CD8-positive, alpha-beta T cell (primary cell): ENCODE measurements at places on chromosomes 4 and X.

DNA sequence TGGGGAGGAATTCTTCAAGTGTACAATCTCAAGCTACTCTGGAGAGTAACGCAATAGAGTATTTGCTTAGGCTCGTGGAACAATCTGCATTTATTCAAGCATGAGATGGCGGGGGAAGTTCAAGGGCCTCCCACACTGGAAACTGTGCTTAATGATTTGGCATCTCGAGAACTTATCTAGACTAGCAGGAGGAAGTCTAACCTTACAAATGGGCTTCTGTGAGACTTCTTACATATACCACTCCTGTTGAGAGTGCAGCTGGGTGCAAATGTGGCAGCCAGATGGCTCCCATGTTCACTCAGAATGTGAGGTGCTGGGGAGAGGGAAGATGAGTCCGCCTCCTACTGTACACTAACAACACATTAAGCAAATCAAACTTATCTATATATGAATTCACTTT is 29.3 kb upstream of the PTPN13 start:
- DNase-seq = no peak

GRCh38 chrX:49184294-49185281 is 1.6 kb downstream of the PRICKLE3 start:
- DNase-seq = peak; percentile 57

GRCh38 chr4:155809835-155810234 is 51.0 kb downstream of the GUCY1B1 start:
- DNase-seq = no peak

GRCh38 chr4:181897935-181898334 is 345.3 kb upstream of the TENM3 start:
- no peak for DNase-seq

GRCh38 chr4:68360231-68360968 is 10.5 kb upstream of the YTHDC1 start:
- DNase-seq = no peak

DNA sequence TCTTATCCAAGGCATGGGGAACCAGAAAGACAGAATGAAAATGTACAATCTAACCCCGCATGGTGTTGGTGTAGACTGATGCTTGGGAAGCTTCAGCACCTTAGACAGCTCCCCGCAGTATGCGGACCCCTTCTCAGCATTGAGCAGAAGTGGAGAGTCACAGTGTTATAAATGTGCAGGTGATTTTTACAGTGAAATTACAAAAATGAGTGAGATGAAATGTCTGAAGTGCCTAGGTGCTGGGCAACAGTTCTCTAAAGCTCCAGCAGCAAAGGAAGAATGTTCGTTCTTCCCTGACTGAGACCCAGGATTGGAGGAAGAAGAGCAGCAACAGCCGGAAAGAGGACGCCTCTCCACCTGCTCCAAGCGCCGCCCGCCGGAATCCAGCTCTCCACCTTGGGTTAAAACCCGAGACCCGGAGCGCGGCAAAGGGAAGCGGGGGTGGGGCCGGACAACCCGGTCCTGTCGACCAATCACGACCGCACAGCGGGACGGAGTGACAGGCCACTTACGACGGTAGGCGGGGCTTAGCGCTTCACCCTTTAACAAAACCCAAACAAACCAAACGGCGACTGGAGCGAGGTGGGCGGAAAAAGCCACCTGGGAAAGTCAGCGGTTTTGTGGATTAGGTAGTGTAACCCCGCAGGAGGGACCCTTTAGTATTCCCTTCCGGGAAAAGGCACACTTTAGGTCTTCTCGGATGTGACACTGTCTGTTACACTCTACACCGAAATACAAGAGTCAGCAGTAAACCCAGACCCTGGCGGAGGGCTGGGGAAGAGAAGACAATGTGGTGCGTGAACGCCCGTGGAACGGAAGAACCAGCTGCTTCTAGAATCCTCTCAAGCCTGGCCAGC is at the start of gene GLRA3:
TSS of gene GLRA3 (minus strand) at position 403 of the 857 bp plus-strand sequence. CDS start 436 bp downstream, outside the sequence.
- peak; percentile 4 for DNase-seq

- no peak for DNase-seq
Measured at GRCh38 chrX:11629593-11630211, 36.0 kb downstream of the ARHGAP6 start.

GRCh38 chrX:38473701-38474100 is 87.6 kb upstream of the TSPAN7 start:
- DNase-seq = no peak

- no peak for DNase-seq
Measured at GRCh38 chr4:111788099-111788498, 357.2 kb upstream of the FAM241A start.

GRCh38 chr4:81516241-81516640 is 44.5 kb upstream of the RASGEF1B start:
- DNase-seq = no peak

GRCh38 chr4:26104056-26104685 is 190.2 kb downstream of the SMIM20 start:
- no peak for DNase-seq

DNA sequence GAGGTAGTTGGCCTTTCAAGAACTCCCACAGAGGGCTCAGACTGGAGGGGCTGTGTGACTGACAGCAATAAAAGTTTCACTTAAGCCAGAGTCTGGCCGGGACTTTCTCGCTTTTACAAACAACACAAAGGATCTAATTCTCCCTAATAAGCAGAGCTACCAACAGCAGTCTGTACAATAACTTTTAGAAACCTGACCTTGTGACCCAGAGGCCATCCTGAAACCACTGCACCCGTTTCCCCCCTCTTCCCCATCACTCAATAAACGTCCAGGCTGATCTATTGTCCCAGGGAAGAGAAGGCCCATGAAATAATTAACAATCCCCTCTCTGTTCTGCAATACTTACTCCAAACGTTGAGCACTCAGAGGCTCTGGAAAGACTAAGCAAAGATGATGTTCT is 442.4 kb downstream of the ZIC3 start:
- DNase-seq = no peak

GRCh38 chr4:59175617-59176016 is 2024.5 kb upstream of the ADGRL3 start:
- no peak for DNase-seq

- DNase-seq = no peak
Measured at GRCh38 chr4:64625438-64625837, 216.2 kb upstream of the TECRL start.

DNA sequence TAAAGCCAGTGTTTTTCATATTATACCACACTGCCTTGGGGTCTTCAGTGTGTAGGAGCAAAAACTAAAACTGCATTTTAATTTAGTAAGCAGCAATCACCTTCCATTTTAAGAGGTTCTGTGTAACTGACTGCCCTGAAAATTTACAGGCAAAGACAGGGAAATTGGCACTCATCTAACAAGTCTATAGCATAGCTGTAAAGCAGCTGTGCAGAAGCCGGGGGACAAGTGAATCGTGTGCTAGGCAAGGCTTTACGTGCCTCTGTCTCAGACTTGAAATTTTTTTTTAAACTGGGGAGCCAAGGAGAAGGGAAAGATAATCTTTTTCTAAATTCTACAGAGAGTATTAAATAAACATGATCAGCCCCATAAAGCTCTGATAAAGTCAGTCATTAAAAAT is 39.7 kb downstream of the TSPAN5 start:
- DNase-seq = no peak

DNA sequence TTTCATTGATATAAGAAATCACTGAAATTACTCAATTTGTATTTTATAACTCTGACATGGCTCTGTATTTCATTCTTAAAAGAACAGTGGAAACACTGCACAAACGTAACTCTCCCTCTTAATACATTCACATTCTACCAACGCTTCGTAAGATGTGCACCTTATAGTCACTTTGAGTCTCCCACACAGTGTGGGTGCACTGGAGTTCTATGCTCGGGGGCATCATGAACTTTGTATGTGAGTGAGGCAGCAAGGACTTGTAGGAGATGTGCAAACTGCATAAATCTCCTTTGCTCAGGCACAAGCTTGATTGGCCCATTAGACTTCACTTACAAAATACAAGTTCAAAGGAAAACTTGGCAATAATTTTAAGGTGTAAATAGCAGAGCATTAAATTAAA is 2385.0 kb upstream of the TENM3 start:
- no peak for DNase-seq

DNA sequence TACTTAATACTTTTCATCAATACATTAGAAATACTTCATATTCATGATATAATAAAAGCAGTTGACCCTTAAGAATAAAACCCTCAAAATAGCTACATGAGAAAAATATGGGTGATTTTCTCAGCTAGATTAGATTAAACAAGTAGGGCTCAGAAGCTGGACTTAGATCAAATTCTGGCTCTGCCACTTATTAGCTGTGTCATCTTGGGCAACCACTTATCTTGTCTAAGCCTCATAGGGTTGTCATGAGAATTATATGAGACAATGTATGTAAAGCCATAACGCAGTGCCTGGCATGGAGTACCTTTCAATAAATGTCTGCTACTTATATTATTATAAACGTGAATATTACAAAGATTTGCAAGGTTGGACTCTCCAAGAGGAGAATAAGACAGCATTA is 84.3 kb upstream of the PGRMC2 start:
- DNase-seq = no peak

DNA sequence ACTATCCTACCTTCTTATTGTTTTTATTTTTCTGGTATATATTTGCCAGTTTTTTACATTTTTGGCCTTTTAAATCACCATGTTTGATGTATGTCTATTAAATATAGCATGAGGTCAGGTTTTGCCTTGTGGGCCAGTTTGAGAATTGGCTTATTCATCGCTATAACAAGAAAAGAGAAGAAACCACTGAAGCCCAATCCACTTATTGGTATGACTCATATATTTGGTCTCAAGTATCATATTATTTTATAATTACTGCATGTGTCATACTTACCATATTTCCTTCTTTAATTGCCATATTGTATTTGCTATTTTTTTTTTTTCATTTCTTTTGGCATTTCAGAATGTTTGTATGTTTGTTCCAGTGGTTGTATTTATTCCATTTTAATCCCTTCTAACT is 99.3 kb downstream of the IRF2 start:
- no peak for DNase-seq

DNA sequence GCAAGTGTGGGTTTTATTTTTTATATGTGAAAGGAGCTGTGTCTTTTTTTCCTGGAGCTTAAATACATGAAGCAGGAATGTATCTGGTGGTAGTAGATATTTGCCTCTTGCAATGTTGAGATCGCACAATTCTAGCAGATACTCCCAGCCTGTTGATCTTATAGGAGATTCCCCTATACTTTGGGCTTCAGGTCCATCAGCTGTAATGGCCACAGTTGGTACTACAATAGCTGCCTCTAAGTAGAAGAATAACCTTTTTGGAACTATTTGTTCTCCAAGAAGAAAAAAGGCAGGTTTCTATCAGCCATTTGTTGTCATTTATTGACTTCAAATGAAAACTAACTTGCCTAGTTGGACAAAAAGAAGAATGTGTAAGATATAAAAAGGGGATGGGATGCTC is 37.7 kb downstream of the LIMCH1 start:
- DNase-seq = no peak

DNA sequence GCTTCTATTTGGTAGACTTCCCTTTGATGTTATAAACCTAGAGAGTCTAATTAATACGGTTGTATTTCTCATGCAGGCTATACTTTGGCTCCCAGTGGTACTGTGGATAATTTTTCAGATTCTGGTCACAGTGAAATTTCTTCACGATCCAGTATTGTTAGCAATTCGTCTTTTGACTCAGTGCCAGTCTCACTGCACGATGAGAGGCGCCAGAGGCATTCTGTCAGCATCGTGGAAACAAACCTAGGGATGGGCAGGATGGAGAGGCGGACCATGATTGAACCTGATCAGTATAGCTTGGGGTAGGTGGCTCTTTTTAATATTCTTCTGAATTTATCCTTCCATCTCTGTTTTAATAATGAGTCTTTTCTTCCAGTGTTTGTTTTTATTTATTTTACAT is 249.7 kb downstream of the RAPGEF2 start:
- no peak for DNase-seq

DNA sequence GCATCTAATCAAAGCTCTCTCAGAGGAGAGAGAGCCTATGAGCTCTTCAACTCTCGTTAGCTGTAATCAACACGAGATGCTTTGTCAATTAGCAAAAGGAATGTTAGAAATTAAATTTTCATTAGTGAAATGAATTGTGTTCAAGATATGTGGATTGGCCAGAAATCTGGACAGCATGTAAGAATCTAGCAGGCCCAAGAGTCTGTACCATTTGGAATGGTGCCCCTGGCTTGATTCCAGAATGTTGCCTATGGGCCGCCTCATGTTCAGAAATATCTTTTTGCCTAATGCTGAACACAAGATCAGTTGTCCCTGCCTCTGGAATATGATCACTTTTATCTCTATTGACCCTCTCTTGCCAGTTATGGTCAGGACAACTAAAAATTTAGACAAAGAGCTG is 88.2 kb downstream of the RBM46 start:
- no peak for DNase-seq

DNA sequence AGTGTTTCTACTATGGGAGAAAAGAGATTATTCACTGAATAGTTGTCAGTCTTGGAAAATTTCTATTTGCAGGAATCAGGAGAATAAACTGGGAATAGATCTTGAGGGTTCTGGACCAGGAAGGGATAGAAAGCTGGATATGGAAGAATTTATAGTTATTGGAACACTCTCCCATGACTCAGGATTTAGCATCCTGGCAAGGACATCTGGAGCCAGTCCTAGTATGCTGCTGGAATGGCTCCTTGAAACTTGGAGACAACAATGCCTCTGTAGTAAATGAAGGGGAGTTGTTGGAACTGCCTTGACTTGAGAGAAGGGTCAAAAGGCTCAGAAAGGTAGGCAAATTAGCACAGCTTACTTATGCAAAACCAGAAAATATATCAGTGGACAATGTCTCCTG is 23.5 kb upstream of the THOC2 start:
- DNase-seq = no peak

DNA sequence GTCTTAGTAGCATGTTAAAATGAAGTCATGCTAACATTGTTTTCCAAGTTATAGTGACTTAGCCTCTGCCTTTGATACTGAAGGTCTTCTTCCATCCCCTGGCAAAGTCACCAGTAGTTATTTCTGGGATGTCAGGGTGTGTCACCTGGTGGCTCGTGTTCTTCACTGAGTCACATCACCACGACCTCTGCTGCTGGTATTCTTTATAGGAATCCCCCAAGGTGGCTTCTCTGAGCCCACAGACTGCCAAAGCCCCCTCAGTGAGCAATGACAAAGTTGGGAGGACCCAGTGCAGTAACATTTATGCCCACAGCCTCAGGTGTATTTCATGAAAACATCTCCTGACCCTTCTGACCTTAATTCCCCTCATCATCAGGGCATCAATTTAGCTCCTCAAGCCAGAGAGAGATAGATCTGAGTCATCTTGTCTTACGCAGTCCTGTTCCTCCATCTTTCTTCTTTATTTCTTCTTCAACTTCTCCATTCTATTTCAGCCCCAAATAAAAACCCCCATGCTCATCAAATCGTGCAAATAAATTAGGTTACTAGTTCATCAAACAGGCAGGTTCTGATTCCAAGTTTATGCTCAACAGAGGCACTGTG is 29.3 kb upstream of the GPRIN3 start:
- DNase-seq = no peak

DNA sequence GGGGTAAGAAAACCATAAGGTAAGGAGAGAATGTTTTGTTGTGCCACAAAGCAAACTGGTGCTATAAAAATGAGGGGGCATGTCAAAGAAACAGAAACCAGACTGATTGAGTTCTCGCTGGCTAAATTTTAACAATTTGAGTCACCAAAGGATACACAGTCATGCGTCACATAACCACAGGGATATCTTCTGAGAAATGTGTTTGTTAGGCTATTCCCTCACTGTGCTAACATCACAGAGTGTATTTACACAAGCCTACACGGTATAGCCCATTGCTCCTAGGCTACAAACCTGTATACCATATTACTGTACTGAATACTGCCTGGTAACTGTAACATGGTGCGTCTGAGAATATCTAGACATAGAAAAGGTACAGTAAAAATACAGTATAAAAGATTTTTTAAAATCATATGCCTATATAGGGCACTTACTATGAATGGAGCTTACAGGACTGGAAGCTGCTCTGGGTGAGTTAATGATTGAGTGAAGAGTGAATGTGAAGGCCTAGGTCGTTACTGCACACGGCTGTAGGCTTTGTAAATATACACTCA is 50.1 kb downstream of the FBXW7 start:
- DNase-seq = peak; percentile 65
